ENCODE measurements at places on chromosomes 6 and 20.
A peak's percentile ranks its signal among the peaks of the same experiment; 100 is the strongest.

DNA sequence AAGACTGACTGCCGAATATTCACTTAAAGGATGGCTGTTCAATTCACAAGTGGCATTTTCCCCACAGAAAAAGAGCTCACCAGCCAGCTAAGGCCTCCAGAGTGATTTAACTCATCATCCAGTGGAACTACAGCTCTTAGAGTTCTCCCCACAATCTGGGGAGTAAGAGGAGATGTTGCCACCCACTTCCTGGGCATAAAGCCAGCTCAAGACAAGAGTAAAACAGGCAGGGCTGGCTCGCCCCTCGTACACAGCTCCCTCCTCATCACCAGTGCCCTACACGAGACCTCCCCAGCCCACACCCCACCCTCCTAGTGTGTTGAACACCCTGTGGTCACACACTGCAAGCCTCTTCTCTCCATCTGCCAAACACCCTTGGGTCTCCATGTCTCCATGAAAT, 47.2 kb upstream of the IPCEF1 start:
- no peak for DNase-seq

GRCh38 chr6:143268439-143268838, 182.1 kb downstream of the ADAT2 start:
- no peak for DNase-seq

DNA sequence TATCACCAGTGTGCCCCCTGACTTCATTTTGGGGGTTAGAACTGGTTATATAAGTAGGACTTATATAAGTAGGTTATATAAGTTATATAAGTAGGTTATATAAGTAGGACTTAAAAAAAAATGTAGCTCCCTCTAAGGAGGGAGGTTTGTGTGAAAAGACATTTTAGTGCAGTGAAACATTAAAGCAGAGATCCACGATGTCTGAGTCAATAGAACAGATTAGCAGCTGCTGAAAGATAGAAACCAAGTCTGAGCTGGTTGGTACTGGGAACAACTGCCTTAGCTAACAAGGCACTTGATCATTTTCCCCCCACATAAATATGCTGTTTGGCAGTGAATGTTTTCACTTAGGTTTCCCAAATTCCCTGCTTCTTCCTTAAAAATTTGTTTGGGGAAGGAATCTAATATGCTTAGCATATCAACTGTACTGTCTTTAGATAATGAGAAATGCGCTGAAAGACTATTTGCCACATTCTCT, 2.1 kb upstream of the RPS12 start:
- no peak for DNase-seq

GRCh38 chr6:43636308-43636659, 644 bp downstream of the MAD2L1BP start:
- DNase-seq: no peak

DNA sequence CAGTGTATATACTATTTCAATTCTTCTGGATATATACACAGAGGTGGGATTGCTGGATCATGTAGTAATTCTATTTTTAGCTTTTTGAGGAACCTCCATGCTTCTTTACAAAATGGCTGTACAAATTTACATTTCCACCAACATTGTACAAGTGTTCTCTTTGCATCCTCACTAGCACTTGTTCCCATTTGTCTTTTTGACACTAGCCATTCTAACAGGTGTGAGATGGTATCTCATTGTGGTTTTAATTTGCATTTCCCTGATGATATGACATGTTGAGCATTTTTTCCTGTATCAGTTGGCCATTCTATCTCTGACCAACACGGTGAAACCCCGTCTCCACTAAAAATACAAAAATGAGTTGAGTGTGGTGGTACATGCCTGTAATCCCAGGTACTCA, 68.1 kb upstream of the PMEPA1 start:
- DNase-seq: no peak

- no peak for DNase-seq
Measured at GRCh38 chr6:101517632-101518031, 124.1 kb downstream of the GRIK2 start.

- DNase-seq: peak; percentile 38
Measured at GRCh38 chr20:25148181-25148981, 47.1 kb upstream of the ENTPD6 start.

- DNase-seq: peak; percentile 49
Measured at GRCh38 chr6:7137335-7138045, 29.7 kb downstream of the RREB1 start.

DNA sequence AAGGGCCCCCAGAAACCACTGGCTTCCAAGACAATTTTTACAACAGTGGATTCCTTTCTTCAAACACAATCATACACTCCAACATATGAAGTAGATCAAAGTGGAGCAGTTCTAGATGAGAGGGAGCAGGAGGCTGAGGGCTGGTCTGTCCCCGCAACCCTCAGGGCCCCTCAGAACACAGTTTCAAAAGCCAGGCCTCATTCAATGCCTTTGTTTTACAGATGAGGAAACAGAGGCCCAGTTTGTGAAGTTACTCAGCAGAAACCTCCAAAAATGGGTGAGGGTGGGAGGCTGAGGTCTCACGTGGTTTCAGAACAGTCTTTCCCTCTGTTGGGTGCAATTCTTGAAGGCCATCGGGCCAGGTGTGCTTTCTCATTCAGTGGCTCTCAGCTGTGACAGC, 134.9 kb downstream of the SCML4 start:
- no peak for DNase-seq

GRCh38 chr6:68572525-68572924, 62.6 kb upstream of the ADGRB3 start:
- DNase-seq: no peak

GRCh38 chr6:159978291-159979135, 9.6 kb downstream of the IGF2R start:
- DNase-seq: no peak

Data from effector CD4-positive, alpha-beta T cell (primary cell).